ENCODE measurements at places on chromosomes 7 and 10.

DNA sequence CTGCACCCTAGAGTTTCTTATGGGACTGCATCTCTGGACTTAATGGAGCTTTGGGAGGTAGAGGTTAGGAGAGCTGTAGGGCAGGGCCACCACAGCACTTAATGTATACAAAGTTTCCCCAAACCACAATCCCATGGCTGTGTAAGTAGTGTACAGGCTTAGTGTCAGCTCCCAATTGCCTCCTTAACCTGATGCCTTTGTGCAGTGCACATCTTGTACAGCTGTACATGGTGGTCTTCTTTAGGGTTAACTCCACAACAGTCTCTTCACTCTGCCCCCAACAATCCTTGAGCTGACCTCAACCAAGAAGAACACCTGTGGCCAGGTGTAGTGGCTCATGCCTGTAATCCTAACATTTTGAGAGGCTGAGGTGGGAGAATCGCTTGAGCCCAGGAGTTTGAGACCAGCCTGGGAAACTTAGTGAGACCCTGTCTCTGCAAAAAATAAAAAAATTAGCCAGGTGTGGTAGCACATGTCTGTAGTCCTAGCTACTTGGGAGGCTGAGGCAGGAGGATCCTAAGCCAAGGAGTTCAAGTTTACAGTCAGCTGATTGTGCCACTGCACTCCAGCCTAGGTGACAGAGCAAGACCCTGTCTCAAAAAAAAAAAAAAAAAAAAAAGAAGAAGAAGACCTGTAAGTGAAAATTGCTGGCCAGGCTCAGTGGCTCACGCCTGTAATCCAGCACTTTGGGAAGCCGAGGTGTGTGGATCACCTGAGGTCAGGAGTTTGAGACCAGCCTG lies 6.8 kb downstream of the PLAU start:
- no peak for DNase-seq

GRCh38 chr7:86445285-86445684 lies 198.4 kb upstream of the GRM3 start:
- no peak for DNase-seq

GRCh38 chr7:17027143-17027788 lies 145.5 kb upstream of the AGR3 start:
- no peak for DNase-seq

- DNase-seq, result no peak
Measured at GRCh38 chr7:73890555-73891147, 29.7 kb downstream of the TMEM270 start.

- DNase-seq, result no peak
Measured at GRCh38 chr7:41334071-41334862, 368.6 kb downstream of the INHBA start.

All from effector memory CD8-positive, alpha-beta T cell (primary cell).